ENCODE measurements at places on chromosomes 1 and 21.
A peak's percentile ranks its signal among the peaks of the same experiment; 100 is the strongest.

GRCh38 chr1:197049100-197049499 is 18.0 kb downstream of the F13B start:
- no peak overlapping the region for H3K4me3 ChIP-seq
- no peaks in the 10 kb centered on the region for H3K4me1 ChIP-seq
- no peak overlapping the region for H3K27ac ChIP-seq
- H3K27me3 ChIP-seq, result peaks cover 2% of the 10 kb centered on the region

DNA sequence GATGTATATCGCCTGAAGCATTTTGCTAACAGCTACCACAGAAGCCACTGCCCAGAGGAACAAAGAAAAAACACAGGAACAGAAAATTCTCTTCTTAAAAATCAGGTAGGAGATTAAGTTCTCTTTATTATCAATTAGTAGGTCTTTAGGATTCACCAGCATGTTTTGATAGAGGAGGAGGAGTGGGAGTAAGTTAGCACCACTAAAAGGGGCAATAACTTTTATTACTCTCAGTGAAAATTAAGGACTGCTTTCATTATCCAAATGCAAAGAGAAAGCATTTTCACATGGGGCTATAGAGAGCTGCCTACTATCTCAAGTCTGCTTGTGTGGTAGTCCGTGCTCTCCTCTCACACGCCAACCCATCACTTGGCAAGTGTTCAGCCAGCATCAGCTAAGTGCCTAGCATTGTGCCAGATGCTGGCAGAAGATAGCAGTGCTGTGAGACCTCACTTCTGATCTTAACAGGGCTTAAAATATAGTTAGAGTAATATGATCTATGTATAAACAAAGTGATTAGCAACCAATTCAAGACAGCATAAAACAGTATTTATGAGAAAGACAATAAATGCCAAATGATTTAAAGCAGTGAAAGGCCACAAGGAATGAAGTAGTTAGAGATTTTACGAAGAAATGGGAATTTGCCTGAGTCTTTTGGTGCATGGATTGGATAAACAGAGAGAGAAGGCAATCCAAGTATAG is 39.8 kb downstream of the ASTN1 start:
- H3K27me3 ChIP-seq, result no peaks in the 10 kb centered on the region
- no peak overlapping the region for H3K4me3 ChIP-seq
- H3K36me3 ChIP-seq, result no peaks in the 10 kb centered on the region
- H3K4me1 ChIP-seq, result no peaks in the 10 kb centered on the region
- H3K27ac ChIP-seq, result no peak overlapping the region

- no peak for DNase-seq
- H3K4me1 ChIP-seq, result peaks cover 24% of the 10 kb centered on the region
- no peak overlapping the region for H3K4me3 ChIP-seq
- H3K27me3 ChIP-seq, result no peaks in the 10 kb centered on the region
- no peak overlapping the region for H3K27ac ChIP-seq
Measured at GRCh38 chr1:153733970-153734369, 6.1 kb downstream of the INTS3 start.

DNA sequence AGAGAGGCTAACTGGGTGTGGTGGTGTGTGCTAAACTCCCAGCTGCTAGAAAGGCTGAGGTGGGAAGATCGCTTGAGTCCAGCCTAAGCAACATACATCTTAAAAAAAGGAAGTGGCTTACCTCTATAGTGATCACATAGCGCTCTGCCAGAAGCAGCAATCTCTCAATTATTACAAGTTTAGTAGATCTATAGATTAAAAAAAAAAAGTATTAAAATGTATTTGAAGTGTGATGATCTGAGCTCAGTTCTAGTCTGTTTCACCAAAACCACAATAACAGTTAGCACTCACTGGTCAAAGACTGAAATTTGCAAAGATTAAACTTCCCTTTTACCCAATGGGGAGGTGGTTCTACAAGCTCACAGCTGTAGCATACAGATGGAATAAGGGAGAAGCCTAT is 76.3 kb downstream of the USP24 start:
- H3K27me3 ChIP-seq, result no peaks in the 10 kb centered on the region
- H3K4me3 ChIP-seq, result no peak overlapping the region
- H3K36me3 ChIP-seq, result peaks cover 31% of the 10 kb centered on the region
- H3K27ac ChIP-seq, result peak overlapping the region; percentile 56

GRCh38 chr1:14835725-14836124 is 237.2 kb downstream of the KAZN start:
- H3K36me3 ChIP-seq, result no peaks in the 10 kb centered on the region
- no peaks in the 10 kb centered on the region for H3K27me3 ChIP-seq
- no peak for DNase-seq

DNA sequence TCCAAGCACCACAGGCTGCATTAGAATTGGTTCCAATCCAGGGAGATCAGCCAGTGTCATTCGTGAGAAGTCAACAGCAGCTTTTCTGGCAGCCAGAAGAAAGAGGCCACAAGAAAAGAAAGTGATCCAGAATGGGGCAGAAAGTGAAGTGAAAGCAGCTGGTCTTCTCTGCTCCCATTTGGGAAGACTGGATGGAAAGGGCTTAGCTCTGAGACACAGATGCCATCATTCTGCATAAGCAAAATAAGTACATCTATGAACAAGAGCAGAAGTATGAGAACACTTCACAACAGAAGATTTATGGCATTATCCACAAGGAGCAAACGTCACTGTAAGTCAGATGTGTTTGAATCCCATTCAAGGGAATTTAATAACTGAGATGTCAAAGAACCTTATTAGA is 326.5 kb upstream of the ESRRG start:
- H3K4me3 ChIP-seq, result no peak overlapping the region
- H3K4me1 ChIP-seq, result no peaks in the 10 kb centered on the region
- no peak overlapping the region for H3K27ac ChIP-seq
- H3K27me3 ChIP-seq, result no peaks in the 10 kb centered on the region
- no peaks in the 10 kb centered on the region for H3K36me3 ChIP-seq

DNA sequence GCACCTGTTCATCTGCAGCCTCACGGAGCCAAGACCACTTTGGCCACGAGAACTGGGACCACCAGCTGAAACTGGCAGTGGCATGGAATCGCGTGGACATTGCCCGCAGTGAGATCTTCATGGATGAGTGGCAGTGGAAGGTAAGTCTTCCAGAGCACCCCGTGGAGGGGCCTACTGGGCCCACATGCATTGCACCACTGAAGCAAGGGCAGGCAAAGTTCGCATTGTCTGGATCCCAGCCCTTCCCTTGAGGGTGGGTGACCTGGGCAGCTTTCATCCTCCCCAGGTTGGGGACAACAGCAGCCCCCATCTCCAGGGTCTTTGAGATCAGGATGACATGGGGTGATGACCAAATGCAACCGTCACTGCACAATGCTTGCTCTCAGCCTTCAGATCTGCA is 37.5 kb downstream of the TRPM2 start:
- no peak overlapping the region for H3K4me3 ChIP-seq
- peaks cover 2% of the 10 kb centered on the region for H3K27me3 ChIP-seq
- peaks cover 6% of the 10 kb centered on the region for H3K4me1 ChIP-seq

GRCh38 chr1:167344112-167344511 is 123.4 kb downstream of the POU2F1 start:
- H3K4me3 ChIP-seq, result no peak overlapping the region
- DNase-seq, result no peak
- H3K27me3 ChIP-seq, result no peaks in the 10 kb centered on the region
- peaks cover 2% of the 10 kb centered on the region for H3K36me3 ChIP-seq

DNA sequence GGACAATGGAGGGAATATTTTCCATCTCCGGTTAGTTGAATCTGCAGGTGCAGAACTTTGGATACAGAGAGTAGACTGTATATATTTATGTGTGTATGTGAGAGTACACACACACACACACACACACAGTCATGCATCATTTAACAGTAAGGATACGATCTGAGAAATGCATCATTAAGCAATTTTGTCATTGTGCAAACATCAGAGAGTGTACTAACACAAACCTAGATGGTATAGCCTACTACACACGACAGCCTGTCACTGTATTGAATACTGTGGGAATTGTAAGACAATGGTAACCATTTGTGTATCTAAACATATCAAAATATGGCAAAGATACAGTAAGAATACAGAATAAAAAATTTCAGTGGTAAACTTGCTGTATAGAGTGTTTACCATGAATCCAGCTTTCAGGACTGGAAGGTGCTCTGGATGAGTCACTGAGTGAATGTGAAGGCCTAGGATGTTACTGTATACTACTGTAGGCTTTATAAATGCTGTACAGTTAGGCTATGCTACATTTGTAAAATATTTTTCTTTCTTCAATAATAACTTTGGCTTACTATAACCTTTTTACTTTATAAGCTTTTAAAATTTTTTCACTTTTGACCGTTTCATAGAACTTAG is 138.5 kb downstream of the ZZZ3 start:
- H3K27ac ChIP-seq, result no peak overlapping the region
- peaks cover 5% of the 10 kb centered on the region for H3K4me1 ChIP-seq
- no peak for DNase-seq
- H3K4me3 ChIP-seq, result no peak overlapping the region

DNA sequence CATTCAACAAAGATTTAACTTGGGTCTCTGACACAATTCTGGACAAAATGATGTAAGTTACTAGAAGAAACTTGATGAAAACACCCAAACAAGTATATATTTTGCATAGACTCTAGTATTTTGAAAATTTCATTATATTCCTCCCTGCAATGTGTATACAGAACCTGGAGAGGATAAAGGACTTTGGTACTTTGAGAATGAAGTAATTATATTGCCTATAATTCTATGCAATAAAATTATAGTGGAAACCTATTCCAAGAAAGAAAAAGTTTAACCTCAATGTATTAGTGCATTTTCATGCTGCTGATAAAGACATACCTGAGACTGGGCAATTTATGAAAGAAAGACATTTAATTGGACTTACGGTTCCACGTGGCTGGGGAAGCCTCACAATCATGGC is 1146.1 kb downstream of the KCNT2 start:
- no peaks in the 10 kb centered on the region for H3K4me1 ChIP-seq
- H3K4me3 ChIP-seq, result no peak overlapping the region
- H3K36me3 ChIP-seq, result no peaks in the 10 kb centered on the region
- no peak for DNase-seq

DNA sequence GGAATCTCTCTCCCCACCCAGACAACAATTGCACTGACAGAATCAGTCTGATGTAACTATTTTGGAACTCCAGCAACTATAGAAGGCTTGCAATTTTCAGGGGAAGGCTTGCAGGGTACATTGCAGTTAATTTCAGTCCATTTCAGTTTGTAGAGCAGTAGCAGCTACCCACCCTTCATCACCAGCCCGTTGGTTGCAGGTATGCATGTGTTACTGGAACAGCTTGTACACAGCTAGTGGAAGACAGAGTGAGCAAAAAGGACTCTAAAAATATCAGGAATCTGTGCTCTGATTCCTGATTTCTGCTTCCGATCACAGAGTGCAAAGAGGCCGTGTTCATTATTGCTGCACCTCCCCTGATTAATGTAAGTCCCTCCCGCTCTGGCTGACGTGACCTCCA is 449.0 kb downstream of the NPHP4 start:
- DNase-seq, result no peak
- H3K4me1 ChIP-seq, result no peaks in the 10 kb centered on the region
- H3K27ac ChIP-seq, result no peak overlapping the region
- H3K27me3 ChIP-seq, result peaks cover 66% of the 10 kb centered on the region
- no peaks in the 10 kb centered on the region for H3K36me3 ChIP-seq

GRCh38 chr1:181152892-181153633 is 64.6 kb downstream of the IER5 start:
- H3K4me1 ChIP-seq, result peaks cover 54% of the 10 kb centered on the region
- H3K36me3 ChIP-seq, result peaks cover 17% of the 10 kb centered on the region
- H3K4me3 ChIP-seq, result no peak overlapping the region
- H3K27ac ChIP-seq, result no peak overlapping the region
- no peak for DNase-seq

DNA sequence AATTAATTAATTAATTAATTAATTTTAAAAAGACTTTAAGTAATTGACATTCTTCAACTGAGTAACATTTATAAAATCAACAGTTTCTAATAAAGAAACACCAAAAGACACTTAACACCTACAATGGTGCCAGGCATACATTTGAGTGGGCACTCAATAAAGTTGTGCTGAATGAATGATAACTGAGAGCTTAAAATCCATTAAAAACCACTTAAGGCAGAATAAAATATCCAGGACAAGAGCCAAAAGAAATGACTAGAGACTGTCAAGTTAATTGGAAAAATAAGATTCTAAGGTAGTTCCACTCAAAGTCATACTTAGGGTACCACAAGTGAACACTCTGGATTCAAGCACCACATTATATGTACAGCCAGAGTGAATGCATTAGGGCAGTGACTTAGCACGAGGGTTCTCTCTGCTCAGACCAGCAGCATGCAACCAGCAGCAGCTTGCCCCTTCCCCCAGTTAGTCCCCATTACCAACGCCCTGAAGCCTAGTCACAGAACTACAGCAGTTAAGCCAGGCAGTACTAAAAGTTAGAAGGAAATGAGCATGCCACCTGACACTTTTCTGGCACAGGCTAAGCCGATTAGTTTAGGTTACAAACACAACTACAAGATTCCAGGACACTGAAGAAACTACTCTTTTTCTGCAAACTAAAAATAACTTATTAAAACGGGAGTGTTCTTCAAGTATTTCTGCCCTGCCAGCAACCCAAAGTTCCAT is 46.5 kb downstream of the LUZP1 start:
- peaks cover 2% of the 10 kb centered on the region for H3K36me3 ChIP-seq
- no peak overlapping the region for H3K27ac ChIP-seq
- no peak overlapping the region for H3K4me3 ChIP-seq
- H3K4me1 ChIP-seq, result peaks cover 44% of the 10 kb centered on the region
- DNase-seq, result no peak

- no peaks in the 10 kb centered on the region for H3K36me3 ChIP-seq
- no peaks in the 10 kb centered on the region for H3K27me3 ChIP-seq
- peaks cover 23% of the 10 kb centered on the region for H3K4me1 ChIP-seq
- no peak overlapping the region for H3K27ac ChIP-seq
- no peak overlapping the region for H3K4me3 ChIP-seq
Measured at GRCh38 chr1:44733365-44733764, 2.4 kb upstream of the RNU5D-1 start.

GRCh38 chr1:192448026-192448578 is 127.5 kb upstream of the RGS1 start:
- no peaks in the 10 kb centered on the region for H3K4me1 ChIP-seq
- no peak for DNase-seq
- no peak overlapping the region for H3K4me3 ChIP-seq
- no peak overlapping the region for H3K27ac ChIP-seq
- peaks cover 32% of the 10 kb centered on the region for H3K27me3 ChIP-seq
